GM04503 (cell line): ENCODE measurements at places on chromosomes 3 and 15.

DNA sequence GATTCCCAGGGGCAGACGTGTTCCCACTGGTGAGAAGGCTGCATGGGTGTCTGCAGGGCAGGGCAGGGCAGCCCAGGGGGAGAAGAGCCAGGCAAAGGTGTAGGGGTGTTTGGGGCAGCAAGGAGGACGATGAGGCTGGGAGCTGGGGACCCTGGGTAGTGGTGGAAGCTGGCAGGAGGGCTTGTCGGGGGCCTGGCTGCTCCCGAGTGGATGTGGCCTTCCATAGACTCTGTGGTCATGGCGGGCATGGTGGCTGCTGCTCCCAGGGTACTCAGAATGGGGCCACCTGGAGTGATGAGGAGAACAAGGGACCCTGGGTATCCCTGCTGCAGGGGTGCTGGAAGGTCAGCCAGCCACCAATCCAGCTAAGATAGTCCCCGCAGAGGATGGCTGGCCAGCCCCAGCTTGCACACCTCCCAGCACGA is 107.5 kb downstream of the WNT7A start:
- DNase-seq, result no peak

DNA sequence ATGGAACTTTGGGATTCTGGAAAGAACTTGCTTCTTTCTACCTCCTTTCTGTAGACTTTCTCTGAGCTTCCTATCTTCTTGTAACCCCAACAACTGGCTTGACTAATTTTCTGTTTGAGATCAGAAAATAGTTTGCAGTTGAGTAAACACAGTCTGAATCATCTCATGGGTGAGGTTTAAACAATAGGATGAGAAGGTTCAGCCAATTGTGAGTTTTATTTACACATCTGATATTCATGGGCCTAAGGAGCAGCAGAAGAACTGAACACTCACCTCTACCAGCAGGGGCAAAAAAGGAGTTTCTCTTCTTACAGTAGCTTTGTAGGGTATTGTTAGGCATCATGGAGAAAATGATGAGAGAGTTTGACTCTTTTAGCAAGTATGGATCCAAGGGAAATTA is 54.2 kb downstream of the DTWD1 start:
- DNase-seq, result peak; percentile 88

GRCh38 chr3:44077267-44077666 is 164.4 kb upstream of the TOPAZ1 start:
- no peak for DNase-seq

GRCh38 chr3:45958321-45958791 is 15.1 kb downstream of the CXCR6 start:
- peak; percentile 88 for DNase-seq

DNA sequence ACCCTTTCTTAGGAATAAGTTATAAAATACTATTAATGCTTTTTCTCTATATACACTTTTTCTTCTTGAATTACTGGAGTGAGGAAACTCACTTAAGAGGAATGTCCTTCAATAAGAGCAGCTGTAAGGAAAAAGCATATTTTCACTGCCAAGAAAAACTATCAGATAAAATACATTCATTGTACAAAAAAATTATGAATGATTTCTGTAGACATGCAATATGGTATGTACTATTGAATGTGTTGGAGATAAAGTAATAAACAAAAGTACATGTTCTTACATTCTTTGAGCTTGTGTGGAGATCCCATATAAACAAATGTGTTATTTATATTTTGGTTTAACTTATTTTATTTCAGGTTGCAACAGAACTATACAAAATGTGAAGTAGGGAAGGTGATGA is 241.0 kb upstream of the ZNF717 start:
- no peak for DNase-seq

DNA sequence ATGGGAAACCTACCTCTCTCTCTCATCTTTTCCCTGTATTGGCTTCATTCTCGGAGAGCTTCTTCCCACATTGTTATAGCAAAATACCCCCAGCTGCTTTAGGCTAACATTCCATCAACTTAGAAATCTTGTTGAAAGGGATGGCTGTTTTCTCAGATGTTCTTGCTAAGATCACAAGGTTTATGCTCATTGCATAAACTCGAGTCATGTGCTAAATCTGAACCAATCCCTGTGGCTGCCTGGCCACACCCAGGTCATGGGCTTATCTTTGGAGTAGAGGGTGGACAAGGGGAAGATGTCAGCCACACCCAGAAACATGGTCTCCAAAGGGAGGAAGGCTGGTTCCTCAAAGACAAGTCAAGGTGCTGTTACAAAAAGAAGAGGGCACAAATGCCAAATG is 150.6 kb upstream of the UMPS start:
- no peak for DNase-seq

- DNase-seq, result no peak
Observed at GRCh38 chr15:73867956-73868355, 5.4 kb upstream of the TBC1D21 start.

DNA sequence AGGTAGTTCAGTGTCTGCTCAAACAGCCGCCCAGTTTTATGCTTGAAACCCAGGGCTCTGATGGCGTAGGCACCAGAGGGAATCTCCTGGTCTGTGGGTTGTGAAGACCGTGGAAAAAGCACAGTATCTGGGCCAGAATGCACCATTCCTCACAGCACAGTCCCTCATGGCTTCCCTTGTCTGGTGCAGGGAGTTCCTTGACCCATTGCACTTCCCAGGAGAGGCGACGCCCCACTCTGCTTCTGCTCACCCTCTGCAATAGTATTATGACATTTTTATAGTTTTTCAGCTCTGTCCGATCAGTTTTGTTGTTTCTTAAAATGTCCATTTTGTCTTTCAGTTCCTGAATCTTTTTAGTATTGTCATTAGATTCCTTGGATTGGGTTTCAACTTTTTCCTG is 343.5 kb downstream of the EDEM1 start:
- no peak for DNase-seq

- no peak for DNase-seq
Observed at GRCh38 chr3:45841420-45841756, 531 bp downstream of the LZTFL1 start.

- DNase-seq, result no peak
Observed at GRCh38 chr15:81001152-81002008, 657 bp downstream of the TLNRD1 start.

GRCh38 chr15:90336705-90337141 is 15.4 kb upstream of the ZNF774 start:
- DNase-seq, result peak; percentile 33

DNA sequence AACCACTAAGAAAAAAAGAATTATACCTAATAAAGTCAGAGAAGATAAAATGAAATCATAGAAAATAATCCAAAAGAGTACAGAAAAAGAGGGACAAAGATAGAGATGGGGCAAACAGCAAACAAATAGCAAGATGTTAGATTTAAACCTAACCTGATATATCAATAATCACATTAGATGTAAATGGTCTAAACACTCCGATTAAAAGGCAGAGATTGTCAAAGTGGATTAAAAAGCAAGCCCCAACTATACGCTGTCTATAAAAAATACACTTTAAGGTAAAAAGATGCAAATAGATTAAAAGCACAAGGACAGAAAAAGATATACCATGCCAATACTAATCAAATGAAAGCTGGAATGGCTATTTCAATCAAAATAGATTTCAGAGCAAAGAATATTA is 16.8 kb downstream of the ADPGK start:
- DNase-seq, result no peak

DNA sequence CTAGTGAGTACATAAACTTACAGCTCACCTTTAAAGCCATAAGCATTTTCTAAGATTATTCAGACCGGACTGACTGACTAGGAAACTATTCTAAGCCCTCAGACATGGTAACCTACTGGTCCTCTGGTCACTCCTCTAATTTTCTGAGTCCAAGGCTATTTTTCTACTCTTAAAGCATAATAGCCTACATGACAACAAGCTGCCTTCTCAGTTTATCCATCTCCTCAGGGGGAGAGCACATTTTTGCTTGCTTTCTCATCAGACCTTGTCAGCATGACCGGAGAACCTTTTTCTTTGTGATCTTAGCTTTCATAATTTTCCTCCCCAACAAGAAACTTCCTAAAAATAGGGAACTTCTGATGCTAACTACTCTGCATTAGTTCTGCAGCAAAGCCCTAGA is 38.4 kb downstream of the UBP1 start:
- no peak for DNase-seq

GRCh38 chr15:65409036-65409631 is 13.6 kb downstream of the IGDCC4 start:
- peak; percentile 81 for DNase-seq

DNA sequence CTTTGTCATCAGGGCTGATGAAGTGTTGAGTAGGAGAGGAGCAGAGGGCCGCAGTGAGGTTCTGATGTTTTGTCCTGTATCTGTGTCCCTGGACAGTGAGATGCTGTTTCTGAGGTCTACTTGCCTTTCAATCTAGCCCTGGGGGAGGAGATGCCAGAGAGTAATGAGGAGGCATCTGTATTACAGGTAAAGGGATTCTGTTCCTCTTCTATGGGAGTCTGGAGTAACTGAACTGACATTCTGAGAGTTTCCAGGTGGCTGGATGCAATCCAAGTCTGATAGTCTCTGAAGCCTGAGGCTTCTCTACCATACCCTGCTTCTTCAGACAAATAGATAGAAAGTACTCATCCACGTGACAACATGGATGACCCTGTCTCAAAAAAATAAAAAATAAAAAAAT is 60.9 kb downstream of the IL12A start:
- DNase-seq, result no peak

DNA sequence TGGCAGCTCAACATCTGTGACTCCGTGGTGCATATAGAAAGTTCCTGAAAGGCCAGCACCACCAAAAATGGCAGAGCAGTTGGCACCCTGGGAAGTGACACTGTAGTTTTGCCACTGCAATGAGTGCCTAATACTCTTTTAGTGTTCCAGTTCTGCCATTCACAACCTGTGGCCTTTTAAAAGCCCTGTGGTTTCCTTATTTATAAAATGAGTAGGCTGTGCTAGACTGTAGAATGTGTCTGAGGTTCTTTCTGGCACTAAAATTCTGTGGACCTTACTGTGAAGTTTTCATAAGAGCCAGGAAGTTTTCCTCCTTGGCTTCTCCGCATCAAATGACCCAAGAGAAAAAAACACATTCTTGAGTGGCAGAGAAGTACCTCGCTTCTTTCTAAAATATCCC is 74.1 kb downstream of the MME start:
- DNase-seq, result no peak
